ENCODE measurements at places on chromosomes 16 and 17.

- DNase-seq, result peak; percentile 6
Observed at GRCh38 chr17:1055751-1056645, 59.1 kb downstream of the TIMM22 start.

GRCh38 chr16:65822148-65822547, 544.3 kb upstream of the CDH5 start:
- no peak for DNase-seq

DNA sequence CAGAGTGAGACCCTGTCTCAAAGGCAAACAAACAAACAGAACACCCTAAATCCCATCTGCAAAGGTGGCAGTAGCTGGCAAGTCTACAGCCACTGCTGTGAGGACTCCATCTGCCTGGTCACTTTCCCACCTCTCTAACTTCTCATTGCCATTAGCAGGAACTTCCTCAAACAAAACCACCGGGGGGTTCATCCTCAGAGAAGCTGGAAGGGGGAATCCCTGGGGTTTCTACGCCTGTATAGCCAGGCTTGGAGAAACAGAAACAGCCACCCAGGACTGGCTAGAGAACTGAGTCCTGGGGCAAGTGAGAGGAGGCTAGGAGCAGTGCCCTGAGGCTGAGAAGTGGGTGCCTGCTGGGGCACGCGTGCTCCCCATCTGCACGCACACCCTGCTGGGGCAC, 7.3 kb downstream of the RPH3AL start:
- no peak for DNase-seq

DNA sequence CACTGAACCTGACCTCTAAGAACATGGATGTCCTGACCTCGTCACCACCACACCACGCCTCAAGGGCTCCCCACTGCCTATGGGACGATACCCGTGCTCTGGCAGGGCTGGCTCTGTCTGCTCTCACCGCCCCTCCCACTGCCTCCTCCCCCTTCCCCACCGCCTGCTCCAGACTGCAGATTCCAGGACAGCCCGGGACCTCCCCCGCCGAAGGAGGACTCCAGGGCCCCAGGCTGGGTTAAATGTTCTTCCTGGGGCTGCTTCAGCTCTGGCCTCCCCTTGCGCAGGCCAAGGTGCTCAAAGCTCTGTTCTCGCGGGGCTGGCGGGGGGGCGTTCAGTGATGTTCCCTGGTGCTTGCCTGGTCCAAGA, 3.1 kb downstream of the NPW start:
- no peak for DNase-seq

GRCh38 chr16:65123396-65124211, 1.7 kb upstream of the CDH11 start:
- DNase-seq, result no peak
